Caki2 (cell line): ENCODE measurements at places on chromosomes 6 and 20. TPM values are rescaled to one million over a fixed set of nuclear protein-coding genes. Genes with fewer than 3 reads are reported as not detected.
A peak's percentile ranks its signal among the peaks of the same experiment; 100 is the strongest.

The C6orf58 gene
- 1.3 TPM in 1 of 2 replicates, not detected in the other for total RNA-seq

- DNase-seq = no peak
Measured at GRCh38 chr6:143811501-143812157, 31.5 kb upstream of the LTV1 start.

GRCh38 chr20:14319704-14320103, 17.7 kb downstream of the FLRT3 start:
- DNase-seq = no peak

DNA sequence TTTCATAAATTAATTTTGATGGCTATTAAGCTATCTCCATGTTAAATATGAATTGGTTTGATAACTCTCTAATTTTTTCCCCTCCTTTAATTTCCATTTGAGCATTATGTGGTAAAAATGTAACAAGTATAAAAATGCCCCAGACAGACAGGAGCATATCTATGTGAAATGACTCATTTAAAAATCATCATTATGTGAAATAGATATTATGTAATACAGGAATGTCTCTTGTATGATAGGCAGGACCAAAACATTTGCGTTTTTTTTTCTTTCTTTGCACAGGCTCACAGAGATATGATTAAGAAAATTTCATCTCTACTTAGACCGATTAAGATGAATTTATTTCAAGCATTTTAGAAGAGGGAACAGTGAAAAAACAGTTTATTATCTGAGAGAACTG, 95.8 kb downstream of the AKAP7 start:
- no peak for DNase-seq

DNA sequence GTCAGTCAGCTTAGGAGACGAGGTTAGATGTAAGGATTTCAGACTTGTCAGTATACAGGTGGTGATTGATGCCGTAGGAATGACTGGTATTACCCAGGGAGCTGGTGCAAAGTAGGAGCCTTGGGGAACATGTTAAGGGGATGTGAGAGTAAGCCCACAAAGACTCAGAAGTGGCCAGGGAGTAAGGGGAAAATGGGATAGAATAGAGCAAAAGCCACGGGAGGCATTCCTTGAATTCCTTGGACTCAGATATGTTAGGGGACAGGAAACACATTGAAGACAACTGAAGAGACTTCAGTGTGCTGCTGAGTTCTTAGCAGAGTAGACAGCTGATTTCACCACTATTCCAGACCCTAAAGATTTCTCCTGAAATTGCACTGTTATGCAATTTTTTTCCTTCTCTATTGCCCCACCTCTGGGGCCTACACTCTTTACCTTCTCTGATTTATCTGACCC, 1.2 kb upstream of the ACAT2 start:
- peak; percentile 36 for DNase-seq

DNA sequence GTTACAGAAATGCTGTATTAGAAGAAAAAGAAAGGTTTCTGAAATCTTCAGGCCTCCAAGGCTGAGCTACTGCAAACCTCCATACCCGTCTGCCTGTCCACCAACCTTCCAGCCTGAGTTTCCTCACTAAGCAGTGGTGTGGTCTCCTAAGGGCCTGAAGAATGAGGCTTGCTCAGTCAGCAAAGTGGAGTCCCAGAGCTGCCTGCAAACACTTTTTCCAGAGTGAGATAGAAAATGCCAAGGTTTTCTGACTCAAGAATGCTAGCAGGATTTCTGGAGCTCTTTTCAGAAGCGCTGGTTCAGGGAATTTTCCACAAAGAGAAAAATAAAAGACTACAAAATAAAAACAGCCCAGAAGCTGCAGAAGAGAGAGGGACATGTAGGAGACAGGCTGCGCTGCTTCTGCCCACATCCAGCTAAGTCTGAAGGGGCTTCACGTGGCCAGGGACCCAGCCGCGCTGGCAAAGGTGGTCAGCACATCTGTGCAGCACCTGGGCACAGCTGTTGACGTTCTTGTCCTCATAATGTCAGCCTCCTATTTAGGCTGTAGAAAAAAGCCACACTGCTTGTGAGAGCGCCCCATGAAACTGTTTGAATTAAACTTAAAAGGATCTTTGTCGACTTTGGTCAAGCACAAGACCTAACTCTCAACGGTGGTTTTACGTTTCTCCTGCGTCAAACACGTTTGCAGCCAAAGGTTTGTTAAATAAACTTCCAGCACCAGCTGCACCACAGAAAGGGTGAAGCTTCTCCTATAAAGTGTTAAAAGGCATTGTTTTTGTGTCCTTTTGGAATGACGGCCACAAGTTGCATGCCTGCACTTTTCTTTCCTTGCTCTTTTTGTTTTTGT, 209.0 kb downstream of the THBS2 start:
- DNase-seq = no peak

The PDE10A gene
- 0.32 and 4.6 TPM in 2 replicates for total RNA-seq

The COL9A3 gene
- total RNA-seq = not detected in 2 replicates

The CNKSR3 gene
- total RNA-seq = 23.0 and 27.7 TPM in 2 replicates

DNA sequence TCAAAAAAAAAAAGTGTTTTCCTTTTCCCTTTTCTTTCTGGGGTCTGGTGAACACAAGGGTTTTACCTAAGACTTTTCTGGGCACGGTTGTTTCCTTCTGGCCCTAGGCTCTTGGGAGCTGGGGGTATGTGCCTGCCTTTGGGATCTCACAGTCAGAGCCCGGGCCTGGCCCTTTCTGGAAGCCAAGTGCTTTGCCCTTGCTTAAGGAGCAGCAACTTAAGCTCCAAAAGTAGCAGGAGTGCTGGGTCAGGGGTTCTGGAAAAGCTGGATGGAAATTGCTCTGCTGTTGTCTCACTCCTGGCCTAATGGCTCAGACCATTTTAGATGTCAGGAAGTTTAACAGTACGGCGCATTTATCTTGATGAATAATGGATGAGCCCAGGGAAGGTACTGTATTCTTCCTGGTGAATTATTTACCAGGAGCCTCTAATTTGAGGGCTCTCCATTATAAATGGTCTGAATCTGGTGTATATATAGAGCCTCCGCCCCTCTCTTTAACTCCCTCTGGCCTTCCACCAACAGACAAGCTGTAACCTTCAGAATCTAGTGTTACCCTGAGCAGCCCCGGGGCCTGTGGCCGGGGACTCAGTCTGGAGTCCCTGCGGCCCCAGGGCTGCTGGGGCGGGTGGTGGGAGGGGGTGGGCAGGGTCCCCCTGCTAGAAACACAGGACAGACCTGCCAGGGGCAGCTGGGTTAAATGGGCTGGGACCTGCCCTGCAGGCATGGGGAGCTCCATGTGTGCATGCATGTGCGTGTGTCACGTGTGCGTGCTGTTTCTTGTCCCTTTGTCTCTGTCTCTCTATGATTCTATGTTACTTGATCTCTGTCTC, 37.5 kb downstream of the PTK7 start:
- peak; percentile 58 for DNase-seq
